ENCODE measurements at places on chromosomes 5 and 9. TPM values are rescaled to one million over a fixed set of nuclear protein-coding genes. Genes with fewer than 3 reads are reported as not detected.

PCDHGA8 gene
- polyA plus RNA-seq, result 0.12 TPM

PCDHB5 gene
- 2.3 TPM for polyA plus RNA-seq

ACTBL2 gene
- not detected for polyA plus RNA-seq

ANXA6 gene
- polyA plus RNA-seq, result 64.2 TPM

NTNG2 gene
- polyA plus RNA-seq, result 1.5 TPM

FGF1 gene
- 0.73 TPM for polyA plus RNA-seq

DNA sequence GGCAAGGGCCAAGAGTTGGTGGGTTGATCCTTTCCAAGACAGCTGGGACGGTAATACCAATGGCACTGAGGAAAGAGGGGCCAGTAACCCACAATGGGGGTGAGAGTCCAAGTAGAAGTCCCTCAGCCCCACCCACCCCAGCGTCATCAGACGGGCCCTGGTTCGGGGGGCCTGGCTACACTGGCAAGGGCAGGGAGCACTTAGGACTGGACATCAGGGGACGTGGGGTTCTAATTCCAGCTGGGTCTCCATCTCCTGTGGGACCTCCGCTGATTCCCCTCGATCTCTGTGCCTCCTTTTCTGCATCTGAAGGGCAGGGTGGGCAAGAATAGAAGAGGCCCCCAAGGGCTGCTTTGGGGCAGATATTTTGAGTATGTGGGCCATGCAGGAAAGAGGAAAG is 53.5 kb upstream of the FCN1 start:
- H3K36me3 ChIP-seq, result no peaks in the 10 kb centered on the region
- no peak overlapping the region for H3K27ac ChIP-seq

DNA sequence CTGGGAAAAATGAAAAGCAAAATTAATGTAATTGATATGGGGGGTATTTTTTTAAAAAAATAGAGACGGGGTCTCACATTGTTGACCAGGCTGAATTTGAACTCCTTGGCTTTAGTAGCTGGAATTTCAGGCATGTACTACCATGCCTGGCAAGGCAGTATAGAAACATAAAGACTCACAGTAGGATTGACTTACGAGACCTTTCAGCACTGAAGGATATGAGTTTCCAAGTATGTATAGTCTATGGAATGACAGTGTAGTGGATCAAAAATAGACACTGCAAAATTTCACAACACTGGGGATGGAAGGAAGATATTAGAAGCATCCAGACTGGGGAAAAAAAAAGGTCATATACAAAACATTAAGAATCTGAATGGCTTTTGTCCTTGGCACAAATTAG is 6.8 kb downstream of the DCP2 start:
- no peaks in the 10 kb centered on the region for H3K27me3 ChIP-seq
- H3K27ac ChIP-seq, result no peak overlapping the region

DNA sequence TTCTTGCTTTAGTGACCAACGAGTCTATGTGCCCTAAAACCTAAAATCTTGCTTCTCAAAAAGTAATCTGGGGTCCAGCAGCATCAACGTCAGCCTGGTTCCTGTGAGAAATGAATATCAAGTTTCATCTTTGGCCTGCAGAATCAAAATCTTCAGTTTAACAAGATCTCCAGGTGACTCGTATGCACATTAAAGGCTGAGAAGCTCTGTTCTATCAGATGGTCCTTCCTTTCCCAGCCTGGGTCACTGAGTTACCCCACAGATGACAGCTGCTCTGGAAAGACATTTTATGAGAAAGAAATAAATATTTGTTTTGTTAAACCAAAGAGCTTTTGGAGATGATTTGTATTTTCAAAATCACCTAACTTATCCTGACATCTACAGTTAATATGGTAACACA is 75.8 kb downstream of the ADAMTSL1 start:
- DNase-seq, result no peak
- no peak overlapping the region for H3K27ac ChIP-seq
- no peaks in the 10 kb centered on the region for H3K4me1 ChIP-seq
- H3K4me3 ChIP-seq, result no peak overlapping the region
- H3K36me3 ChIP-seq, result no peaks in the 10 kb centered on the region
- H3K27me3 ChIP-seq, result no peaks in the 10 kb centered on the region

- H3K27ac ChIP-seq, result no peak overlapping the region
- H3K4me1 ChIP-seq, result no peaks in the 10 kb centered on the region
- DNase-seq, result no peak
- H3K27me3 ChIP-seq, result no peaks in the 10 kb centered on the region
Measured at GRCh38 chr5:127351418-127351817, 60.8 kb downstream of the MEGF10 start.

DNA sequence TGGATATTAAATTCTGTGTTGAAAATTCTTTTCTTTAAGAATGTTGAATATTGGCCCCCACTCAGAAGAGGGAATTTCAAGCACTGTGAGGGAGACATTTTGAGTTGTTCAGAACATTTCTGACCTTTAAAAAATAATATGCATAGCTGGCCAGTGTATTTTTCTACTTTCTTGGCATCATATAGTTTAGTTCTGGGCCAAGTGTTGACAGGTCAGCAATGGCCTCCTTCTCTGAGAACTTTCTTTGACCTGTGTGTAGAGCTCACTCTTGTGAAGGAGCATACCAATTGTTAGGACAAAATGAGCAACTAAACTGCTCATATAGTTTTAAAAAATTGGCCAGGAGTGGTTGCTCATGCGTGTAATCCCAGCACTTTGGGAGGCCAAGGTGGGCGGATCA is 376.0 kb downstream of the LRRC70 start:
- DNase-seq, result no peak
- H3K27ac ChIP-seq, result no peak overlapping the region
- H3K27me3 ChIP-seq, result no peaks in the 10 kb centered on the region

DNA sequence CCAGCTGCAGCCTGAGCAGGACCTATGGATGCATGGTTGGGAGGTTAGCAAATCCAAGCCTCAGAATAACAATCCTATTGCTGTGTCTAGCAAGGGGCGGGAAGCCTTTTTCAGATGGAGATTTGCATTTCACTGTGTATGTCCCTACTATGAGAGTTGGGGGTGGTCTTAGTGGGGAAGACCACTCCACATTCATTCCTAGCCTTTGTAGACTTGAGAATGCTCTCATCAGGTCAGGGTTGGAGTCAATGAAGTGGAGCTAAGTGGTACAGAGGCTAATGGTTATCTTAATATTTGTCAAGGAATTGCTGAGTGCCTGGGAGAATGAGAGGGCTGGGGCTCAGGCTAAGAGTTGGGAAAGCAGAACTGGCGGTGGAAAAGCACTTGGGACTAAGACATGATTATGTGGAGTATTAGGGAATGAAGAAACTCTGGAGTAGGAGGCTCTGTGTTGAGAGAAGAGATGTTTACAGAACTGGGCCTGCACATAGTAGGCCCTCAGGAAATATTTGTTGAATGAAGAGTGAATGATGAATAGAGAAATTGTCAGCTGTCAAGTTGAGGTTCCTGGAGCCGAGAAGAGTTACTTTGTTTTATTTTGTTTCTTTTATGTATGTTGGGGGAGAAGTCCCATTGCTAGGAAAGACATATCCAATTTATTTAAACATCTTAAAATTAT is 175.5 kb upstream of the SPRY4 start:
- H3K36me3 ChIP-seq, result no peaks in the 10 kb centered on the region
- no peaks in the 10 kb centered on the region for H3K27me3 ChIP-seq
- no peak for DNase-seq
- H3K4me1 ChIP-seq, result no peaks in the 10 kb centered on the region
- no peak overlapping the region for H3K27ac ChIP-seq

- no peak overlapping the region for H3K4me3 ChIP-seq
- H3K4me1 ChIP-seq, result no peaks in the 10 kb centered on the region
- H3K27ac ChIP-seq, result no peak overlapping the region
- H3K27me3 ChIP-seq, result peaks cover 3% of the 10 kb centered on the region
- no peak for DNase-seq
Measured at GRCh38 chr5:5704352-5704751, 281.9 kb downstream of the ICE1 start.
